ENCODE measurements at places on chromosomes 5 and 9. TPM values are rescaled to one million over a fixed set of nuclear protein-coding genes. Genes with fewer than 3 reads are reported as not detected.

- no peak for DNase-seq
Observed at GRCh38 chr5:178392386-178392785, 159.8 kb upstream of the PHYKPL start.

Gene TBC1D2
- 5.0 TPM for total RNA-seq

DNA sequence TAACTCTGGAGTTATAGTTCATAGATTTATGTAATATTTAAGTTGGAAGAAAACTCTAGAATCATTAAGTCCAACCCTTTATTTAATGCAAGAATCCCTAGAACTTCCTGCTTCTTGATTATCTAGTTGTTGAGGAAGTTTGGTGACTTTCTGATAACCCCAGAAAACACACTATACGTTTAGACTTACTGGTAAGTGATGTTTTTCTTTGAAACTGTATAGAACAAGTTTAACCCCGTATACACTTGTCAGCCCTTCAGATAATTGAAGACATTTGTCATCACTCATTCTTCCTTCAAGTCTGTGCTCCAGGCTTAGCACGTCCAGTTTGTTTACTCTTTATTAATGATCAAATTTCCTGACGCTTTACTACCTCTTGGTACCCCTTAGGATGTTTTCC, 9.0 kb downstream of the NDUFS4 start:
- no peak for DNase-seq

Gene SLC34A3
- not detected for total RNA-seq

DNA sequence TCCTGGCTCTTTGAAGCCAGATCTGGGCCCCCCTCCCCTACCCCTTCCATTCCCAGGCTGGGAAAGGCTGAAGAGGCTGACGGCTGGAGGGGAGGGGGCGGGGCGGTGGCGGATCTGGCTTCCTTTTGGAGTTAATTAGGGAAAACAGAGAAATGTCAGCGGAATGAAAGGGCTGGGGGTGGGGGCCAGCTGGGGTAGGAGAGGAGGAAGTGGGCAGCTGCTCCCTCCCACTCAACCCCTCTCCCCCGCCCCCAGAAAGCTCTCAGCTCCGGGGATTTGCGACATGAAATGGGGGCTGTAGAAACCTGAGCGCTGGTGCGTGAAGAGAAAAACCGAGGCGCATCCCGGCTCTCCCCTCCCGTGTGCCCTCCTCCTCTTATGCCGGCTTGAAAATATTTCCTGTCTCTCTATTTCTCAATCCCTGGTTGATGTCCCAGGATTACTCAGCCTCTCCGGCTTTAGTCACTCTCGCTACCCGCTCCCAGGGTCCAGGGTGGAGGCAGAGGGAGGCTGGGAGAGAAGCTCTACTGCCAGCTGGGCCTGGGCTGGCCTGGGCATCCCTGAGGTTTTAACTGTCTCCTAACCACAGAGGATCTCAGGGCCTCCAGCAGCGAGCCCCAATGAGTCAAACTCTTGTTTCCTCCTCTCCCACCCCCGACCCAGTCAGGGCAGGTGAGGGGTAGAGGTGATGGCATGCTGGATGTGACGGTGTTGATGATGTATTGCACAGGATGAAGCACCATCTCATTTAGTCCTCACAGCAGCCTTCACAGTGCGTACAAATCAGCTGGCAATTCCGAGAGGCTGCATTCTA, 20.1 kb downstream of the PCDHGC5 start:
- DNase-seq, result no peak

DNA sequence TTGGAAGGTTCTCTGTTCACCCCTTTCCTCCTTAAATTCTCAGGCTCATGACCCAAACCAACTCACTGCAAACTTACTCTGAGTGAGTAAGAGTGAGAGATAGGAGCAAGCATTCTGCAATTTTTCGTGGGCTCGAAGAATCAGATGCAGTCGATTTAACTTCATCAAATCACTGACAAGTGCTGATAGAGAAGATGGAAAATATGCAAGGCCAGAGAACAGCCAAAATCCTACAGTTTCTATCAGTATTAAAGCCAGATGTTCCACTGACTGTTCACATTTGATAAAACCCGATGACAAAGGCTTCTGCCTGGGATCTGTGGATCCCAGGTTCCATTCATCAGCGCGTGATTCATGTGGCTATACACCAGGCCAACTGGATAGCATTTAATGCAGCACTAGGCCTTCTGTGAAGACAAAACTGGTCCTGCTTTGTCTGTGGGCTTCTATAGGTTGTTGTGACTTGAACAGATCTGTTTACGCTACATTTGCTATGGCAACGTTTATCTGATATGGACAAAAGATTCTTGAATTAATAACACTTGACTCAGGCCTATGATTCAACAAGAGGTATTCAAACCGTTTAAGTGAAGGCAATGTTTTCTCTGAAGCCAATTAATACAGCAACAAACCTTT, 251.2 kb downstream of the NFIB start:
- DNase-seq, result no peak

DNA sequence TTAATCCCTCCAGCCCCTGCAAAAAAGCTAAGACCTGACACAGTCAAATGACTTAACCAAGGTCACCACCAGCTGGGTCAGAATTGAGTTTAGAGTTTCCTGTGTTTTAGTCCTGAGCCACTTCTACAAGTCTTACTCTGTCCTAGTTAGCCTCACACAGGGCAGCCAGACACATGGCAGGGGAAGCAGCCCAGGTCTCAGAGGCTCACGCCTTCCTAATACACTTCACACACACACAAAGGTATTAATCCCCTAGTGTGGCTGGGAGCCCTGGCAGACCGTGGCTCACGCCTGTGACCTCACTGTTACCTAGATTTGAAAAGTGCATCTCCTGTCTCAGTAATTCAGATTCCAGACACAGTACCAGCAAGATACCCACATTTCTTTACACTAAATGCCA, 77.4 kb upstream of the WWC1 start:
- DNase-seq, result no peak

GRCh38 chr9:131605770-131606590, 60.7 kb downstream of the PRRT1B start:
- DNase-seq, result no peak

DNA sequence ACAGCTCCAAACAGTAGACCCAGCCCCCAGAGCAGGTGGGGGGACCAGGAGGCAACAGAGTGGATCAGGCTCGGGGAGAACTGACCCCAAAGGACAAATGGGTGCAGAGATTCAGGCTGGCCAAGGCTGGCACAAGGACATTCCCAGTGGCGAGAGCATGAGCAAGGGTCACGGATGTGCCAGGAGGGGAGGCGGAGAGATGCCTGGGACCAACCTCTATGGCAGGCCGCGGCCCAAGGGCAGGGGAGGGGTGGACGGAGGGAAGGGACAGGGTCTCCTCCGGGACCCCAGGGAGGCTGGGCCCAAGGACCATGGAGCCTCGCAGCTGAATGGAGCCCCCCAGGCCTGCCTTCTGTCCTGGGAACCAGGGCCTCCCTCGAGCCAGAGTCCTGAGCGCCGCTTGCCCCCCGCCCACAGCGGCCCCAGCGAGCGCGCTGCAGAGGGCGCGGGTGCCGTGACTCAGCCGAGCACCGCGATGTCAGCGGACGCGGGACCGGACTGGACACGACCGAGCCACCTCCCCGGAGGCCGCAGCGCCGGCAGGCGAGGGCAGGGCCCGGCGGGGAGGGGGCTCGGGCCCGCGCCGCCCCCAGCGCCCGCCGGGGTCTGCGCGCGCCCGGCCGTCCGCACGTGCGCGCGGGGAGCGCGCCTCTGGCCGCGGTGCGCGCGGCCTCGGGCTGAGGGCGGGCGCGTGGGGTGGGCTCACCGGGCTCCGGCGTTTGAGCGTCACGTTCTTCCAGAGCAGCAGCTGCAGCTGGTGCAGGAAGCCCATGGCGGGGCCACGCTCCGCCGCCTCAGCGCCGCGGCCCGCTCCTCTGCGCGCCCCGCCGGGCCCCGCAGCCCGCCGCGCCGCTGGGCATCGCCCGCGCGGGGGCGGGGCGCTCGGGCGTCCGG, at the start of gene ABCA2:
Gene ABCA2 (minus strand): TSS at position 869 of the 894 bp plus-strand sequence. CDS start 97 bp downstream, at position 772.
- DNase-seq, result no peak

GRCh38 chr5:72191404-72191803, 84.1 kb downstream of the MAP1B start:
- DNase-seq, result no peak

Gene KCNV2
- total RNA-seq, result not detected

DNA sequence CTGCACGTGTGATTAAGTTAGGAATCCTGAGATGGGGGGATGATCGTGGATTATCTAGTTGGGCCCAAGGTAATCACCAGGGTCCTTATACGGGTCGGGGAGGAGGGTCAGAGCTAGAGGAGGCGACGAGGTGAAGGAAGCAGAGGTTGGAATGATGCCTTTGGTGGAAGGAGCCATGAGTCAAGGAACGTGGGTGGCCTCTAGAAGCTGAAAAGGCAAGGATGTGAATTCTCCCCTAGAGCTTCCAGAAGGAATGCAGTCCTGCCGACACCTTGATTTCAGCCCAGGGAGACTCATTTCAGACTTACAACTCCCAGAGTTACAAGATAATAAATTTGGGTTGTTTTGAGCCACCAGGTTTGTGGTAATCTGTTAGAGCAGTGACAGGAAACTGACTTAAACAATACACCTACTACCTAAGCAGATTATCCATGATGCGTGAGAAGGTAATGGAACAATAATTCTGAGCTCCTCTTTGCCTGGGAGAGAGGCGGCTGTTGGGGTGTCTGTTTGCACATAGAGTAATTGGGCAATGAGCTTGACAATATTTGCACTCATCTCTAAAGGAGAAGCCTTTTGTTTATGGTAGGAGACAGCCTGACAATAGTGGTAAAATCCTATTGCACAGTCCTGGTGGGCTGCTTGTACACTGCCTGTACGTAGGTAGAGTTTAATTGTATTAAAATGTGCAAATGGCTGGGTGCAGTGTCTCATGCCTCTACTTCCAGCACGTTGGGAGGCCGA, 129.3 kb upstream of the IER5L start:
- DNase-seq, result peak; percentile 26

Gene HAVCR1
- total RNA-seq, result 2.7 TPM

Gene MYOZ3
- total RNA-seq, result not detected

Gene TPPP
- 0.16 TPM for total RNA-seq

GRCh38 chr9:6054280-6055099, 39.1 kb upstream of the RANBP6 start:
- DNase-seq, result peak; percentile 71

Gene CLIC3
- 3.8 TPM for total RNA-seq

DNA sequence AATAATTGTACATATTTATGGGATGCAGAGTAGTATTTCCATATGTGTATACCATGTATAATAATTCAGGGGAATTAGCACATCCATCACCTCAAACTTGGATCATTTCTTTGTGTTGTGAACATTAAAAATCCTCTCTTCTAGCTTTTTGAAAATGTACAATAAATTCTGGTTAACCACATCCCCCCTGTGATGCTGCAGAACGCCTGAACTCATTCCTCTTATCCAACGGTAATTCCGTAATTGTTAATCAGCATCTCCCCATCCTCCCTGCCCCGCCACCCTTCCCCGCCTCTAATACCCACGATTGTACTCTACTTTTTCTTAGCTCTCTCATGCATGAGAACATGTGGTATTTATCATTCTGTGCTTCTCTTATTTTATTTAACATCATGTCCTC, 127.7 kb upstream of the ANKRD55 start:
- DNase-seq, result no peak

Gene DAB2IP
- 0.18 TPM for total RNA-seq

DNA sequence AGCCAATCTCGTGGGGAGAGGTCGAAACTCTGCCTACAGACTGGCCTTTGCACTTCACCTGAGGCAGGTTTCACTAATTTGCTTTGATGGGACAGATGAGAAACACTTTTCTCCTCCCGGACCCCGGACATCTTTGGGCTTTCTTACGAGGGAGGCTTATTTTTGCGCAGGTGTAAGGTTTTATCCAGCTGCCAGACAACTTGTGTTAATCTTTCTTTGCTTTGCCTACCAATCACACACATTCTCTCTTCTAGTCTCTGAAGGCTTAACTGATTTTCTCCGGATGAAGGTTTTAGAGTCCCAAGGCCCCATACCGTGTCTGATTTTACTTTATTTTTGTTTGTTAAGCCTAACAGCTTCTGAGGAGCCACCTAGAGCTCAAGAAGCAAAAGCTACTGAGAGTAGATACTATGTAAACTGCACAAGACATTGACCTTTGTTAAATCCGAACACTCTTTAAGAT, 436 bp upstream of the EMB start:
- DNase-seq, result no peak

GRCh38 chr5:68139611-68140441, 75.7 kb upstream of the PIK3R1 start:
- DNase-seq, result no peak

Gene PCDHGA4
- total RNA-seq, result 0.20 TPM

GRCh38 chr5:58064801-58065200, 395.1 kb downstream of the PLK2 start:
- no peak for DNase-seq

DNA sequence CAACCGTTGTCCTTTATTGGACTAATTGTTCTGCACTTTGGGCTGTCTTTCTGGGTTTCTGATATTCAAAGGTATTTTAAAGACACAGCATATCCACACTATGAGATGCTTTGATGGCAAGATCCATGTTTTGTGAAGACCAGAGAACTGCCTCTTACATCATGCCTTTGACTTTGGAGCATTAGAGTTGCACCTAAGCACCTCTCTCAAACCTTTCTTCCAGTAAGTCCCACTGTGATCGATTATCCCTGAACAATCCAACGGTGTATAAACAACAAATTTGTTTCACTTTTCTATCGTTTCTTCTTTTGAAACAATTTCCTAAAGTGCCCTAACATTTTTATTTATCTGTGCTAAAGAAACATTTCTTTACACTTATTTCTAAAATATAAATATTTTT, 144.4 kb downstream of the KCTD16 start:
- no peak for DNase-seq

Gene PCDHB7
- total RNA-seq, result not detected

Gene UBE2QL1
- 0.35 TPM for total RNA-seq

DNA sequence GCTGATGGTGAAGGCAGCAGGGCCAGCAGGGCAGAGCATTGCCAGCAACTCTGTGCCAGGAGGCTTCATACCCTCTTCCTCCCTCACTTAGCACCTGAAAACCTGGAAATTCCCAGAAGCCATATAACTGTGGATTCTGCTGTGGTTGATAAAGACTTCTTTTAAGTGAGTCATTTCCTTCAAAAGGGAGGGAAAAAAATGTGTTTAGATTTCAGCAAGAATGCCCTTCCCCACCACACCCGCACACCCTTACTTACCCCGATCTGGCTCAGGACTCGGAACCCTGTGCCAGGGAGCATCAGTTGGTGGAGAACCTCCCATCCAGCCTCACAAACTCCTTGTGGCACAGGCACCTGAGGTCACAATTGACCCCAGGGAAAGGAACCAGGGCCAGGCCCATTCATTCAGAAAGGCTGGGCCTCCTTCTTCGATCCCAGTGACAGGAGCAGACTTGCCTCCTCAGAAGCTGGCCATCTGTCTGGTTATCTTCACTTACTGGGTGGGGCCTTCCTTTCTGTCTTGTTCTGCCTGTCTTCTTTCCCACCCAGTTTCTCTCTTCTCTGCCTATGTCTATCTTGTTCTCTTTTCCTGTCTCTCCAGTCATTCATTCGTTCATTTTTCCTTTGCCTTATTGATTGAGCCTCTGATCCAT, 62.6 kb downstream of the PLAC8L1 start:
- no peak for DNase-seq

Gene NTRK2
- total RNA-seq, result 0.12 TPM

- no peak for DNase-seq
Observed at GRCh38 chr9:111016016-111016415, 22.3 kb downstream of the LPAR1 start.

- no peak for DNase-seq
Observed at GRCh38 chr5:18114151-18114757, 480.0 kb downstream of the TAF11L14 start.

Gene CSF2
- total RNA-seq, result 4.9 TPM

Gene PCDHGC5
- total RNA-seq, result not detected

Gene ADGRD2
- total RNA-seq, result not detected

GRCh38 chr9:28319981-28320380, 746.7 kb upstream of the C9orf72 start:
- no peak for DNase-seq

- DNase-seq, result no peak
Observed at GRCh38 chr5:68661237-68661636, 432.6 kb upstream of the SLC30A5 start.
